Ovary (tissue), 10 donors: ENCODE measurements at places on chromosomes 2 and 18. TPM values are rescaled to one million over a fixed set of nuclear protein-coding genes. Genes with fewer than 3 reads are reported as not detected.

GRCh38 chr18:44198612-44199284, 481.9 kb upstream of the SETBP1 start:
- no peak for DNase-seq

- no peak for DNase-seq
Measured at GRCh38 chr2:186629250-186629996, 39.6 kb downstream of the ITGAV start.

DNA sequence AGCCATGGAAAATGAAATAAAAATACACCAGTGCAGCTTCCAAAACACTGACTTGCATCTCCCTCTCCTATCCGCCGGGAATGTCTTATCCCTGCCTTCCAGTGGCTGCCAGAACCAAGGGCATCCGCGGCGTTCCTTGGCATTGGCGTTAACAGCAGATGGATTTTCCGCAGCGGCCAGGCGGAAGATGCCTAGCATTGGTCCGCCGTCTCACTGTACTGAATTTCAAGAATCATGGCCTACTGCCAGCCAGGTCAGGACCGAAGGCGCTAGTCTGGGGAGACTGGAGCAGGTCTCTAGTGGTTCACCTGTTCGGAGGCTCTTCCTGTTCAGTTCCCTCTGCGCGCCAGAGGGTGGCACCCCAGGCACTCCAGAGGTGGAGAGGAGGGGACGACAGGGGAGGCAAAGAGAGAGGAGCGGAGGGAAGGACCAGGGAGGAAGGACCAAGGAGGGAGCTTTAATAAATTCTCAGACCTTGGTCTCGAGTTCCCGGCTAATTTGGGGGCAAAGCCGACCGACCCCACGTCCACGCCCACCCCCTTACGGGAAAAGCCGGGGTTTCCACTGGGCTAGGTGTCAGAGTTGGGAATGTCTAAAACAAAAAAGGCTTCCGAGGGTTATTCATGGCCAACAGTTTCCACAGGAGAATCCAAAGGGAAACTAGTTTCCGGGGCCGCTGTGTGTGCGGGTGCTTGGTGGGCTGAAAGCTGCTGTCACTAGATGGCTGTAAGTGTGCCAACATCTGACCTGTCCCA, 3.7 kb upstream of the BCL2L11 start:
- peak; percentile 78 for DNase-seq

- DNase-seq = no peak
Measured at GRCh38 chr2:197215748-197216360, 94.7 kb downstream of the ANKRD44 start.

The CGREF1 gene
- total RNA-seq = 23.9 TPM

- no peak for DNase-seq
Measured at GRCh38 chr18:23812546-23813440, 123.5 kb downstream of the LAMA3 start.

The ELP2 gene
- total RNA-seq = 63.6 TPM

DNA sequence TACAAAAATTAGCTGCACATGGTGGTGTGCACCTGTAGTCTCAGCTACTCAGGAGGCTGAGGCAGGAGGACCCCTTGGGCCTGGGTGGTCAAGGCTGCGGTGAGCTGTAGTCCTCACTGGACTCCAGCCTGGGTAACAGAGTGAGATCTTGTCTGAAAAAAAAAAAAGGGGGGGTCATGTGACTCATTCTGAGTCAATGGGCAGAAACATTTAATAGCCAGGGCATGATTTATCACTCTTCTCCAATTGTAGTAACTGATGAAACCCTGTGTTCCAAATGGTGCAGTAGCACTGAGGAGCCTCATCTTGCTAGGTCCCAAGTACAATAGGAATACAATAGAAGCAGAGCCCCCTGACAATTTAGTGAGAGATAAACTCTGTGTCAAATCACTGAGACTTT, 78.9 kb upstream of the CCDC68 start:
- no peak for DNase-seq

GRCh38 chr18:70421471-70422390, 132.9 kb downstream of the SOCS6 start:
- DNase-seq = peak; percentile 19

DNA sequence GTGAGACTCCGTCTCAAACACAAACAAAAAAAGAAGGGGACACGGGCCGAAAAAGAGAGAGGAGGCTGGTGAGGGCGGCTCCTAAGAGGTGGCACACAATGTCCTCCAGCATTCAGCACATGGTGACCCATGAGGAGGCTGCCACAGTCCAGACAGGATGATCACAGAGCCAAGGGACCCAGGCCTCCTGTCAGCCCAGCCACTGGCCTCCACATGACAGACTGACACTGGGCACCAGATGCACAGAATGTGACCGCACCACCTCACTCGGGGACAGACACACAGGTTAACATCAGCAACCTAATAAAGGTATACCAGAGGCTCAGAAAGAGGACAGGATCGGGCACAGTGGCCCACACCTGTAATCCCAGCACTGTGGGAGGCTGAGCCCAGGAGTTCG, 21.0 kb downstream of the PASK start:
- DNase-seq = no peak

The CAVIN2 gene
- 34.0 TPM for total RNA-seq

- no peak for DNase-seq
Measured at GRCh38 chr18:13147130-13147529, 71.4 kb upstream of the LDLRAD4 start.

GRCh38 chr2:217436386-217436785, 566.4 kb downstream of the TNS1 start:
- DNase-seq = no peak

DNA sequence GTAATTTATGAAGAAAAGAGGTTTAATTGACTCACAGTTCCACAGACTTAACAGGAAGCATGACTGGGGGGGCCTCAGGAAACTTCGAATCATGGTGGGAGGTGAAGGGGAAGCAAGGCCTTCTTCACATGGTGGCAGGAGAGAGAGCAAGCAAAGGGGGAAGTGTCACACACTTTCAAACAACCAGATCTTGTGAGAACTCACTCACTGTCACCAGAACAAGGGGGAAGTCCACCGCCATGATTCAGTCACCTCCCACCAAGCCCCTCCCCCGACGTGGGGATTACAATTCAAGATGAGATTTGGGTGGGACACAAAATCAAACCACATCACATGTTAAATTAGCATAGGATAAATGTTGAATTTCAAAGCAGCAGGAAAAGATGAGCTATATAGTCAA, 56.2 kb downstream of the STRADB start:
- no peak for DNase-seq

GRCh38 chr2:3298191-3298590, 79.4 kb downstream of the EIPR1 start:
- DNase-seq = no peak

DNA sequence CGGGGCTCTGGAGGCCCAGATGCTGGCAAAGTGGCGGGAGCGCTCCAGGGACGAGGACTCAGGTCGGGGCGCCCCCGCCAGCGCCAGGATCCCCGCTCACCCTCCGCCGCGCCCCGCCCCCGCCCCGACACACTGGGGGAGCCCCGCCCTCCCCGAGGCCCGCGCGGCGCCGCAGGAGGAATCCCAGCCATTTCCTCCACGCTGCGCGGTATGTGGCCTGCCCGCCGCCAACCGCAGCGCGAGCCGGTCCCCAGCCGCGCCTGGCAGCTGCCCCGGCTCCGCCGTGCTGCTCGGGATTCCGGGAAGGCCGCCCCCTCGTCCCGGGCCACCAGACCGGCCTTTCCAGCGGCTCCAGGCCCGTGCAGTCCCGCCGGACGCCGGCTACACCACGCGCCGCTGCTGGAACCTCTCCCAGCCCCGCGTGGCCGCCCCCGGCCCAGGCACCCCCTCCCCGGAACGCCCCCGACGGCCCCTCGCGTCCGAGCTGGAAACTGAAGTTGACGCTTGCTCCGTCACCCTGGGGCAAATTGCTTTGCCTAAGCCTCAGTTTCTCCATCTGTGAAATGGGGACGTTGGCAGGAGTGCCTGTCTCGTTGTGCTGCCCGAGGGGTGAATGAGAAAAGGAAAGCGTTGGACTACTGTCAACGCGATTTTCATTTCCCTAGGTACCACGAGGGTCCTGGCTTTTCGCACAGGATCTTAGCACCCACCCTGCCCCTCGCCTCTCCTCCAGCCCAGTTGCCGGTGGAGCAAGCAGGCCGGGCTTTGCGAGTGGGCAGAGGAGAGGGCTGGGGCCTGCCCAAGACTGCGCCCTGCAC, 53.6 kb downstream of the PKDCC start:
- peak; percentile 73 for DNase-seq

GRCh38 chr2:99571533-99571932, 81.7 kb upstream of the REV1 start:
- DNase-seq = no peak

DNA sequence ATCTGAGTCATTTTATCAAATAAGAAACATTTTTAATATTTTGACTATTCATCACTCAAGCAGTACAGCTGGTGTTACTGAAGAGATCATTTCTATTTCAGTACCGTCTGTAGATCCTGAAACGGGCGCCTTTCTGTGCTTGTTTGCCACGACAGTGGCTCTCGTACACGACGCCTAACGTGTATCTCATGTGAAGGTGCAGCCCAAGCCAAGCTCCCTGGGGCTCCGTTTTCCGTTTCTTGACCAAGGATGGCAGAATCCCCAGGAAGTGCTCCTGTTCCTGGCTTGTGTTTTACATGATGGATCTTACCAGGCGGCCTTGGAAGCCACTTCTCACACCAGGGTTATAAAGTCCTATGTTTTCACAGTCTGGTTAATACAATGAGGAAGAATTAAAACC, 320.6 kb downstream of the GBX2 start:
- DNase-seq = no peak

DNA sequence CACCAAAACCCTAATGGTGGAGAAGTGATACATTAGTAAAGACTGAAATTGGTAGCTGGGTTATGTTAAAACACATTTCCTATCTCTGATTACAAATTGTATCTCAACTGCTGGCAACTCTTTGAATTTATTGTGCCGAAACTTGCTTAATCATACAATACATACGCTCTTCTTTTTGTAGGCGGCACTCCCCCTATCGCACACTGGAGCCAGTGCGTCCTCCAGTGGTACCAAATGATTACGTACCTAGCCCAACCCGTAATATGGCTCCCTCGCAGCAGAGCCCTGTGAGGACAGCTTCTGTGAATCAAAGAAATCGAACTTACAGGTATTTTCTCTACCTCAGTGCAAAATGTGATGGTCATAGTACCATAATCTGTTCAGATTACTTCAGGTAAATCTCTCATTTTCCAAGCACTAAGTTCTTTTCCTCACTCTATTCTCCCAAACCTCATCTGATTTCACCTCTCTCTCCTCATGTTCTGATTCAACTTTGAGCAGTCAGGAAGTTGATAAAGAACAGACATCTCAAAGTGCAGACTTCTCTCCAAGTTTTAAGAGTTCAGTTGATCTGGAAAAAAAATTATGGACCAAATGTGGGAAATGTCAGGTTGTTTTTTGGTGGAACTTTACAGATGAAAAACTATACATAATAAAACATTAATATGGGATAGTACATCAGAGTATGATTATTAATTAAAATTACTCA, 66.5 kb downstream of the ABI2 start:
- no peak for DNase-seq

GRCh38 chr2:70300771-70301343, 1.0 kb downstream of the FAM136A start:
- DNase-seq = no peak

- no peak for DNase-seq
Measured at GRCh38 chr2:19051203-19051831, 307.1 kb downstream of the OSR1 start.

The GREB1 gene
- 611 TPM for total RNA-seq

The AFF3 gene
- 25.9 TPM for total RNA-seq

GRCh38 chr2:178142274-178143065, 30.2 kb downstream of the RBM45 start:
- no peak for DNase-seq

- DNase-seq = no peak
Measured at GRCh38 chr2:7196883-7197282, 279.7 kb downstream of the RNF144A start.

GRCh38 chr2:107383691-107384090, 443.0 kb upstream of the RGPD4 start:
- no peak for DNase-seq

DNA sequence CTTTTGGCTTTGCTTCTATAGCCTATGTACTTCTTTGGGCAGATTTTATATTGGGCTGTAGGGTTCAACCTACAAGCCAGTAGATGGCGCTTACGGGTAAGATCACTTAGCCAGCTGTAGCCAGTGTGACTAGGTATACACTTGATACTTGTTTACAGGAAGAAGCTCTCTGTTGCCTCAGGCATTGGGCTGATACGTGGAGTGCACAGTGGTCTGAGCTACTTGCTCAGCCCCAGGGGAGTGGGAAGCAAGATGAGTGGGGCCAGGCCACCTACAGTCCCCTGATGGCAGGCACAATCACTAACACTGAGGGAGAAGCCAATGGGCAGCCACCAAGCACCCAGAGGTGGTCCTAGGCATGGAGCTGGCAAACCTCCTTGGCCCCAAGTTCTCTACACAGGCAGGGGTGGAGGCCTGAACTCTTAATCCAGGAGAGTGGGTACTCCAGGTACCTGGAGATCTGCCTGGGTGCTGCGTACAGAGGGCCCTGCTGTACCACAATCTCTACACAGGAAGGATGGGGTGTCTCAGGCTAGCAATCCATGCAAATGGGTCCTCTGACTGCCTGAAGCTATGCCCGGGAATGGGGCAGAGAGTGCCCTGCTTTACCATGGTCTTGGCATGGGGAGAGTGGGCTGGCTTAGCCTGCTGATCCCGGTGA, 122.2 kb downstream of the NCOA1 start:
- no peak for DNase-seq

The RBM44 gene
- total RNA-seq = 0.23 TPM

DNA sequence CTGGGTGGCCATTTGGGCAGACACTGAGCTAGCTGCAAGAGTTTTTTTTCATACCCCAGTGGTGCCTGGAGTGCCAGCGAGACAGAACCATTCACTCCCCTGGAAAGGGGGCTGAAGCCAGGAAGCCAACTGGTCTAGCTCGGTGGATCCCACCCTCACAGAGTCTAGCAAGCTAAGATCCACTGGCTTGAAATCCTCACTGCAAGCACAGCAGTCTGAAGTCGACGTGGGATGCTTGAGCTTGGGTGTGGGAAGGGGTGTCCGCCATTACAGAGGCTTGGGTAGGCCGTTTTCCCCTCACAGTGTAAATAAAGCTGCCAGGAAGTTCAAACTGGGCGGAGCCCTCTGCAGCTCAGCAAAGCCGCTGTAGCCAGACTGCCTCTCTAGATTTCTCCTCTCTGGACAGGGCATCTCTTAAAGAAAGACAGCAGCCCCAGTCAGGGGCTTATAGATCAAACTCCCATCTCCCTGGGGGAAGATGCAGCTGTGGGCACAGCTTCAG, 69.6 kb upstream of the WDSUB1 start:
- no peak for DNase-seq

GRCh38 chr2:79788952-79789651, 276.3 kb downstream of the CTNNA2 start:
- no peak for DNase-seq

DNA sequence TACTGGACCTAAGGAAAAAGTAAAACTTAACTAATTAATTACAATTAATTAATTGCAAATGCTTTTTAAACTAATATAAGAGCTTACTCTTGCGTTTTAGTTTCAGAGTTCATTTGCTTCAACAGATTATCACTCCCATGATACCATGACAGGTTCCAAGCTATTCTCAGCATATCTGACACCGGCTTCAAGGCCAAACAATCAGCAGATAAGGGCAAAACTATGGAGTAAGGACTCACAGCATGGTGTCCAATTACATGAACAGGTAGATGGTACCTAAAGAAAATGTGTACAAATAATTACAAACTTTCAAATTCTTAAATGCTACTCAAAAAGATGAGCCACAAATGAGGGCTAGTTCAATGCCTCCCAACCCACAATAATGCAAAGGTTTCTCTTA, 77.2 kb downstream of the RTTN start:
- no peak for DNase-seq

The TRIM43 gene
- not detected for total RNA-seq

GRCh38 chr2:171712051-171712450, 24.8 kb downstream of the DYNC1I2 start:
- no peak for DNase-seq

The CDCA7 gene
- total RNA-seq = 0.85 TPM
